Stimulated activated CD4-positive, alpha-beta T cell treated with anti-CD3 and anti-CD28 coated beads, Interleukin-1b, Interleukin-23, amount 100 ng/mL, for 1 hour (primary cell): ENCODE measurements at places on chromosomes 4 and X.

GRCh38 chr4:106546370-106546769, 177.8 kb upstream of the GIMD1 start:
- no peak for DNase-seq

- DNase-seq, result no peak
These were observed 89.1 kb downstream of the AKAP4 start for GRCh38 chrX:50111742-50112141.

DNA sequence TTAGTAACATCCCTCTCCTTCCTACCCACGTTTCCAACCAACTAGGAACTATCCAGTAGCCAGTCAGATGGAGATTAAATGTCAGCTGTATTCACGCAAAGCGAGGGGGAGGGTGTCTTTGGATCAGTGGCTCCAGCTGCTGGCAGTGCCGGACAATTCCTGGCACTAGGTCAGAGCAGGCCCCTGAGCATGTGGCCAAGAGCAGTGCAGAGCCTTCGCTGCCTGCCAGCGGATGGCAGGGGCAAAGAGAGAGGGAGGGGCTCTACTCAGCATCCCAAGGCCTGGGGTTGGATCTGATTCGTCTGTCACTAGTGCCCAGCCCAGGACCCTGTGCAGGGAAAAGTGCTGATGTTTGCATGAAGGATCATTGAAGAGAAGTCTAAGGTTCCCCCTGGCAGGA, 28.7 kb upstream of the JAKMIP1 start:
- DNase-seq, result no peak

DNA sequence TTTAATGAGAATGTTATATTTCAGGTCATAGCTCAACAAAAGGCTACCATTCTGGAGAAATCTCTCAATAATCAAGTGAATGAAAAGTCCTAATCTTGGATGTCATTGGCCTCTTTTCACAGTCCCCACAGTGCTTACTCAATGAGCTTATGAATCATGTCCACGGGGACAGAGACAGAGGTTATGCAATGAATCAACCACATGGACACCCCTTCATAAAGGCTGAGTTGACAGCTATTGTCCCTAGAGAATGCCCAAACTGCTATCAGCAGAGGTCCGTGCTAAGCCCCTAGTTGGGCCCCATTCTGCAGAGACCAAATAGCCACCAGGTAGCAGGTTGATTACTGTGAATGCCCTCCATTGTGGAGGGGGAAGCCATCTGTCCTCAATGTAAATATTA, 158.1 kb downstream of the LHFPL1 start:
- DNase-seq, result no peak

DNA sequence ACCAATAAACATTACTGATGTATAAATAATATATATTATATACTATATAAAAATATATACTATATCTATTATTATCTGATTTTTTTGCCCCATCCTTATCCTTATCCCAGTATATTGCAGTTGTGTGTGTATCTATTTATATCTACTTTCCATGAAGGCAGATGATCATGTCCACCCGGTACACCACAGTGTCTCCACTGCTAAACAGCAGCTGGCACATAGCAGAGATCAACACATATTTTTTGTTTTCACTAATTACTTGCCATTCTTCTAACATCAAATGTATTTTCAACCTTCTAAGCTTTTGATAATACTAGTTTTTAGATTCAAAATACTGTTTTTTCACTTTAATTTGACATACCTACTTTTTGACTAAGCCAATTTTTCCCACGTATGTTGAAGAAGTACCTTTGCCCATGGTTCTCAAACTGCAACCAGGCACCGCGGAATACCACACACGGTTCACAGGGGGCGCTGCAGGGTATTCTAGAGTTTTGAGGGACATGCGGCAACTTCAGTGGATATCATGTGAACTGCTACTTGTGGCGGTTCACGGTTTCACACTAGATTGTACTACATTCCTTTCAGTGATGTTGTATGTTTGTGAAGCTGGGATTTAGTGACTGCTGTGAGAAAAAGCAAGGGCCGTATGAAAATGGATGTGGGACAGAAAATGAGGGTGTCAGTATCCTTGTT, 182.5 kb upstream of the NPY2R start:
- DNase-seq, result no peak

DNA sequence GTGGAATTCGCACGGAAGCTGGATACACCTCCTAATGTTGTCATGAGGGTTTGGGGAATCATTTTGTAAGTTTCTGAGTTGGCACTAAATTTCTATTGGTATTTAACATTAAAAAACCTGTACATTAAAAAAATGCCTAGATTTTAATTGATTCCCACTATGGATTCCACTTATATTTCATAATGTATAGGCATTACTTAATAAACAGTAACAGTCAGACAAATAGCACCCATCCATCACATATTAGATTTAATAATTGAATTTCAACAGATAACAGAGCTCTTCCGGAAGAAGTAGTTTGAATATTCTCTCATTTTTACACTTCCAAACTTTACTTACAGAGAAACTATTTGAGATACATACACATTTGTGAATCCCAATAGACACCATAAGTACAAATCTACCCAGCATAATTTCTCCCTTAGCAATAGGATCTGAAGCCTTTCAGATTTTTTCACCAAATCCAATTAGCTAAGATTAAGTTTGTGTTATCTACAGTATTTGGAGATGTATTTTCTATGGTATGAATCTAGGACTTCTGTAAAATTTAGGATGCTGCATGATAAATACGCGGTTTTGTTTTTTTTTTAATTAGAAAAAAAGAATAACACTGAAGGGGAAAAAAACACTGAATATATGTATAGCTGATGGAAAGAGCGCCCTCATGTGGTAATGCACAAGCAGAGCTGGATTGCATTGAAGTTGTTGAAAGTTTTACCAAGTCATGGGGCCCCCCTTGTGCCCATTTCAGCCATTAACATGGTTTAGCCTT, 12.2 kb upstream of the ODAM start:
- no peak for DNase-seq

GRCh38 chrX:65720381-65720964, 53.0 kb downstream of the MSN start:
- DNase-seq, result no peak

GRCh38 chr4:177547985-177548384, 105.7 kb upstream of the AGA start:
- DNase-seq, result no peak
